ENCODE measurements at places on chromosomes 12 and 14.
A peak's percentile ranks its signal among the peaks of the same experiment; 100 is the strongest.

GRCh38 chr12:125610292-125610691 is 545.1 kb downstream of the AACS start:
- no peak for DNase-seq

- DNase-seq = no peak
Measured at GRCh38 chr14:54261283-54261682, 135.5 kb upstream of the CDKN3 start.

DNA sequence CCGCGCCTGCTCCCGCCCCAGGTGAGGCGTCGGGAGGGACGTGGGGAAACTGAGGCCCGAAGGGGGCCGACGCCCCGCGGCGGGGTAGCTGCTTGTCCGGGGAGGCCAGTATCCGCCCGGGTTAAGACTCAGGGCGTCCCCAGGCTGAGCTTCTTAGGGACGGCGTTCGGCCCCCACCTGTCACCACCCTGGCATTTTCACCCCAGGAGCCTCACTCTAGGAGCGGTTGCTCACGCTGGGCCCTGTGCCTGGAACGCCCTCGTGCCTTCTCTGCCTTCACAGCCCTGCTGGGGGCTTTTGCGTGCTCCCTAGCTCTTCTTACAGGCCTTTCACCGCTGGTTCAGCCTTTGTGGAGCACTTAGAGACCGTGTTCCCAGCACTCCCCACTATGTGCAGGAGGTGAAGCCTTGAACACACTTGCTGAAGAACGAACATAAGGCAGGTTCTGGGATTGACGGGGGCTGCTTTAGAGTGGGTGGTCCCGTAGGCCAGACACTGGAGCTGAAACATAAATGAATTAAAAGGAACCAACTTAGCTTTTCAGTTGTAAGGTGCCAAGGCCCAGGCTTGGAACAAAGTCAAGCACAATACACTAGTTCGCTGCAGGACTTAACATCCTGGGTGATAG is 601 bp downstream of the ZNF839 start:
- peak; percentile 15 for DNase-seq

DNA sequence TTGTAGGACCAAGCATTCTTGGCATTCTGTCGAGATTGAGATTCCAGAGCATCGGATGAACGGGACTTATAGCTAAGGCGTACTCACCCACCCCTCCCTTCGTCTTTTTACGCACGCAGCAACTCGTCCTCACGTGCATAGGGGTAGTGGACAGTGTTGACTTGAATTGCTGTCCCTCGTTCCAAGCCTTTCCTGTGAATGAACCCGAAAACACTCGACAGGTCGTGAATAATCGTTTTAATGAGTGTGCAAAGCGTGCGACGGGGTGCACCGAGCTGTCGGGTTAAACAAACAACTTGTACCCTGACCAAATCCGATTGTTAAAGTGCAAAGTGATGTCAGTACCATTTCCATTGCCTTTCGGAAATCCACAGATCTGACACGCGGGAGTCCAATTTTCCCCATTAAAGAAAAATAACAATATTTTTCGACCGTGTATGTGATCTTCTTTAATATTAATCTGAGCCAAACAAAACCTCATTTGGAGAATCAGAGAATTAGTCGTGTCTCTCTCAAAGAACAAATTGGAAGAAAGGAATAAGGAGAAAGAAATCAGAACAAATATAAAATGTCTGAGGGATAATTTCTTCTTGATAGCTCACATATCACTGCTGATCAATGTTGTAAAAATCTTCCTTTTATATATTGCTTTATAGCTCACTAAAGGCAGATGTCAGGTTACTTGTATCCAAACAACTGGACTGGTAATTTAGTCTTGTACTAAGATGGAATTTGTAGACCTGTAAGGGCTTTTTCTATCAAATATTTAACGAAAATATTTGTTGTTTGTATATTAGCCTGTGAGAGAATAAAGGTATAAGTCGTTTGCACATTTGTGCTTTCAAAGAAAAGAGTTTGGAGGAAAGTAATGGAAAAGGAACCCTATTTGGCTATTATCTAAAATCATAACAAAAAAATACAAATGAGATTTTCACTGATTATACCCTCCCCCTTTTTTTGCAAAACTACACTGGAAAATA is 11.8 kb downstream of the FOXG1 start:
- no peak for DNase-seq

- no peak for DNase-seq
Measured at GRCh38 chr12:43737646-43738045, 20.9 kb downstream of the PUS7L start.

- DNase-seq = no peak
Measured at GRCh38 chr12:132689227-132689626, 1.8 kb downstream of the PXMP2 start.

DNA sequence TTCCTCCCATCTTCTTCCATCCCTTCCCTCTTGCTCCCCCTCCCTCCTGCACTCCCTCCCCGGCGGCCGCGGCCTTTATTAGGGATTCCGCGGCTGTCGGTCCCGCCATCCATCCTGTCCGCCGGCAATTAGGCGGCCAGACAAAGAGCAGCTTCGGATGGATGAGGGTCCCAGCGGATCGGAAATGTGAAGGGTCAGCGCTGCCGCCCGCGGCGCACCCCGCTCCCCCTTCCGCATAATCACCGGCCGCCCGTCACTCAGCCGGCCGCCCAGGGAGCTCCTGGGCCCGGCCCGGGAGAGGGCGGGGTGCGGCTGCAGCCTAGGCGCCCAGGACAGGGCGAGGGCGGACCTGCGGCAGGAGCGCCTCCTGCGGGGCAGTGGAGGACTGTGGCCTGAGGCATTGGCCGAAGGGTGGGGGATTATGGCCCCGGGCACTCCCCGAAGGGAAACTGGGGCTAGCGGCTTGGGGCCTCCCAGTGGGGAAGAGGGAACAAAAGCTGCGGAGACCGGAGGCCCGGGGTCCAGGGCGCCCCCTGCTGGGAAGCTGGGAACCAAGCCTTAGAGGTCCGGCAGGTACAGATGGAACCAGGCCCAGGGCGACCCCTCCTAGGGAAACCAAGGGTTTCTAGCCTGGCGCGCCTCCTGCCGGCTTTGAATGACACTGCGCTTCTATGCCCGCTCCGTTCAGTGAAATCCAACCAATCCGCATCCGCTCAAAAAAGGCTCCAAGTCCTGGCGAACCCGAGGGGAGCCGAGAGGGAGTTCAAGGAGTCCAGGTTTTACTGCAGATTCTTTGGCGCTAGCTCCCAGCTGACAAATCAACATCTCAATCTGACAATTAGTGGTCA is 4.4 kb upstream of the DNAJC22 start:
- peak; percentile 44 for DNase-seq

- no peak for DNase-seq
Measured at GRCh38 chr14:73877790-73878189, 8.9 kb upstream of the ZNF410 start.

DNA sequence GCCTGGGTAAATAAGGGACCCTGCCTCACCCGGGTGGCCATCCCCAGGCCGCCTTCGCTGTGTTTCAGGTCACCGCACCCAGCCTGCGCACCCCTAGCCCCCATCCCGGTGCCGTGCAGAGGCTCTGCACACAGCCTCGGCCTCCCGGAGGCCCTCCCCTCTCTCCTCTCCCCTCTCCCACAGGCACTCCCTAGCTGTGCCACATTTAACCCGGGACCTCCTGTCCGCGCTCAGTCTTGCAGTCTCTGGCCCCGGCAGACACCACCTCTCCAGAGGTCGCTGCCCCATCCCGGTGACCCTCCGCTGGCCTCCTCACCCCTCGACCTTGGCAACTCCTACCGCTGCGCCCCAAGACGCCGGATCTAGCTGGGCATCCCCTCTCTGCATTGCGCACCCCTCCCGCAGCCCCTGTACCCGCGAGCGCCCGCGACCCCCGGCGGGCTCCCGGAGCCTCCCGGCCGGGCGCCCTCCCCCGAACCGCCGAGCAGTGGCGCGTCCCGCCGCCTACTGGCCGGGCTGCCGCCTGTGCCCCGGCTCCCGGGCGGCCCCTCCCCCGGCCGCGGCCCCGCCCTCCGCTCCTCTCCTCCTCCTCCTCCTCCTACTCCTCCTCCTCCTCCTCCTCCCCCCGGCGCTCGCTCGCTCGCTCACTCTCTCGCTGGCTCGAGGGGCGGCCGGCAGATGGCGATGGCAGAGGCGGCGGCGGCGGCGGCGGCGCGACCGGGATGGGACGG is 120.7 kb downstream of the AACS start:
- DNase-seq = no peak

DNA sequence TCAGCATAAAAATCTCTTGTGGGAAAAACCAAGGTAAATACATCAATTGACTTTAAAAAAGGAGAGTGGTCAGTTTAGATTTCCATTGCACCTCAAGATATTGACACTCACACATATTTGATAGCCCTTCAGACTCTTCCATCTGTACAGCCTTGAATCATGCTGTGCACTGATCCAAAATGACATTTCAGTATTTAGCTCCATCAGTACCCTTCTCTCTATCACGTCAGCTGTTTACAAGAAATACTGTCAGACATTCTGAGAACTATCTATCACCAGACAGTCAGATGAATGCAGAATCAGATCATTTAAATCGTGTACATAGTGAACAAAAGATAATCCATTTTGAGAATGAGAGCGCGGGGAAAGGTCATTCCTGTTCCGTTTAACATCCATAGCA is 511.9 kb downstream of the RPL10L start:
- no peak for DNase-seq

GRCh38 chr14:77189479-77189878 is 7.9 kb downstream of the TMEM63C start:
- no peak for DNase-seq
